ENCODE measurements at places on chromosomes 11 and 22.

DNA sequence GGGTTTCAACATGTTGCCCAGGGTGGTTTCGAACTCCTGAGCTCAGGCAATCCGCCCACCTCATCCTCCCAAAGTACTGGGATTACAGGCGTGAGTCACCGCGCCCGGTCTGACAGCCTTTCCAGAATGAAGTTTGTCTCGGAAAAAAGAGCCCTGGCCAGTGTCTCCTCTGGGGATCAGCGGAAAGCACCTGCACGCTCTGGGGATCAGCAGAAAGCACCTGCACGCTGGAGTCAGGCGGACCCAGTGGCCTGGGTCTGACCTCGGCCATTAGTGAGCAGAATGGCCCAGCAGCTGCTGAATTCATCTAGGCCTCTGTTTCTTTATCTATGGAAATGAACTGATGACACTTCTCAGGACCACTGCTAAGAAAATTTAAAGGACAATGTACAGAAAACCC lies 10.5 kb upstream of the TESMIN start:
- DNase-seq, result no peak

- DNase-seq, result no peak
Observed at GRCh38 chr22:37234736-37235711, 9.0 kb downstream of the RAC2 start.

GRCh38 chr22:50441428-50441993 lies 33.3 kb downstream of the SBF1 start:
- DNase-seq, result no peak

- DNase-seq, result no peak
Observed at GRCh38 chr11:101336858-101337257, 207.2 kb upstream of the PGR start.

DNA sequence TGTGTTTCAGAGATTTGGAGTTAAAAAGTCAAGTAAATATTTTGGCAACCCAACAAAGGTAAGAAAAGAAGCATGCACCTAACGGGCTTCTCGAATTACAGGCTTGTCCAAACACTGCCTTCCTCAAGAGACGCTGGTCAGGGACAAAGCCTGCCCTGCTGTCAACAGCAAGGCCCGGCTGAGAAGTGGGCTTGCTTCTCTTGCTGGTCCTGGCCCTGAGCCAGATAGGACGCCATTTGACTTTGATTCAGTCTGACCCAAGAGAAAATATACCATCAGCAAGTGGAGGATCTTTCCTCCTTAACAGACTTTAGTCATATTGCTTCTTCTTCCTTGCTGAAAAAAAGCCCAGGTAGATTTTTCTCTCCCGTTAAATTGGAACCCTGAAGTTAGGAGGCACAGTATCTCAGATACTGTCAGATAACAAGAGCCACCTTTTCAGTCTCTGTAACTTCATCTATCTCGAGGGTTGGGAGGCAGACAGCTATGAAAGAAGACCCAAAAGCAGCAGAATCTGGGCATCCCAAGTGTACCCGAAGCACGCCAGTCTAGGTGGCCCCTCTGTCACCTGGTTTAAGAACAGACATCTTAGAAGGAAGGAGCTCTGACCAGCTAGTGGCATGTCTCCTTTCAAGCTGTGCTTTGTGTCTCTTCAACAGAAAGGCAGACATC lies 57.5 kb downstream of the C22orf31 start:
- DNase-seq, result no peak

GRCh38 chr11:57476047-57476756 lies 15.9 kb downstream of the RTN4RL2 start:
- no peak for DNase-seq

GRCh38 chr11:120431633-120432032 lies 79.9 kb upstream of the GRIK4 start:
- no peak for DNase-seq

- DNase-seq, result no peak
Observed at GRCh38 chr11:27497284-27497866, 9.2 kb downstream of the LIN7C start.

DNA sequence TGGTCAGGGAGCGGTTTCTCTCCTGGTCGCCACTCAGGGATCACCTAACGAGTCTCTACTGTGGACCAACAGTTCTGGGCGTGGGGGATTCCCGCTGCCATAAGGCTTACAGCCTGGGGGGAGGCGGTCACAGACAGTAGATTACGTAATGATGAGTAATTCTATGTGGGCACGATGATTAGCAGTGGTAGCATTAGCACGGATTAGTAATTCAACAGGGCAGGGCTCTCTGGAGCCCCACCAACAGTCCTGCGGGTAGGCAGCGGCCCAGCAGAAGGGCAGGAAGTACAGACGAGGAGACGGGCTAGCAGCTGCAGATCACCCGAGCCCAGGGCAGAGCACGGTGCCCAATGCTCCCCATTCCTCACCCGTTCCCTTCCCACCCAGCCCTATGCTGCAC lies 3.6 kb downstream of the SHISAL1 start:
- DNase-seq, result no peak

GRCh38 chr22:19041704-19042074 lies 80.5 kb downstream of the DGCR2 start:
- DNase-seq, result no peak

GRCh38 chr22:43861529-43861928 lies 784 bp downstream of the SULT4A1 start:
- no peak for DNase-seq

- no peak for DNase-seq
Observed at GRCh38 chr11:121634889-121635288, 182.1 kb upstream of the SORL1-AS1 start.

GRCh38 chr22:37951305-37951704 lies 2.1 kb downstream of the C22orf23 start:
- DNase-seq, result no peak

DNA sequence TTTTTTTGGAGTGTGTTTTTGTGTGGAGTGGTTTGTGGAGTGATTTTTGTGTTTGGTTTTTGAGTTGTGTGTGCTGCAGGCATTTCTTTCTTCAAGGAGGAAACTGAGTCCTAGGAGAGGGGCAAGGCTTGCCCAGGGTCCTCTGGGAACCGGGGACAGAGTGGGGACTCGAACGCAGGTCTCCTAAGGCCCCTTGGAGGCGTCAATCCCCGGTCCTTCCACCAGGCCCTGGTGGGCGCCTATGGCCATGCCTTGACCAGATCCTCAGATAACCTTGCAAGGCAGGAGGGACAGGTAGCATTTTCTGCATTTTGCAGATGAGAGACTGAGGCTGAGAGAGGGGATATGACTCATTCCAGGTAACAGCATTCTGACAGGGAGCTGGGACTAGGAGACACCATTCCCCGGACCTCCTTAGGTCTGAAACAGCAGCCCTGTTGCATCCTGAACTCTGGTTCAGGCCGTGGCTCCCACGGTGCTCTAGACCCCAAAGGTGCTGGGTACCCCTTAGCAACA lies 39.1 kb downstream of the MYO7A start:
- no peak for DNase-seq

DNA sequence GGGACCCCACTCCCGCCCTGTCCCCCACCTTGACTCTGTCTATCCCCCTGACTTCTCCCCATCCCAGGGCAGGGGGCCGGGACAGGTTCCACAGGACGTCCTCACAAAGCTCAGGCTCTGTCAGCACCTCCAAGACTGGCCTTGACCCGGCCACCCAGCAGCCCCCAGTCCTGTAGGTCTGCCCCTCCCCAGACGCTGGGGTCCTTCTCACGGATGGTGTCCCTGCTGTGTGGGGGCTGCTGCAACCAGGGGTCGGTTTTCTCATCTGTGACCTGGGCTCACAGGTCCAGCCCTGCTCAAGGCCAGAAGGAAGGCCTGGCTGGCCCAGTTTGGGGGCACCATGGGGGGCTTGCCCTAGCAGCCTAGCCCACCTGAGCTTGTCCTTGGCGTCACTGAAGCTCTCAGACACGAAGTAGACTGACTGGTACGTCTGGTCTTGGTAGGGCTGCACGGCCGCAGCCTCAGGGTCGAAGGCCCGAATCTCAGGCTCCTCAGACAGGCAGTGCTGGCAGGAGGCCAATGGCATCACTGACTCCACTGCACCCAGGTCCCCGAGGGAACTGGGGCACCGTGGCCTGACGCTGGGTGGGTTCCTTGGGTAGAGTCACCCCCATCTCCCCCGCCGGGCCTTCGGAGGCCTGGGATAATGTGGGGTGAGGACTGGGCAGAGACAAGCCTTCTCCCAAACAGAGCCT lies 4.0 kb upstream of the INS start:
- DNase-seq, result no peak

- no peak for DNase-seq
Observed at GRCh38 chr11:3865388-3866193, 10.1 kb downstream of the STIM1 start.

- no peak for DNase-seq
Observed at GRCh38 chr22:29621761-29622526, 18.5 kb downstream of the NF2 start.

GRCh38 chr11:120854988-120855387 lies 168.9 kb upstream of the TBCEL start:
- no peak for DNase-seq

- DNase-seq, result no peak
Observed at GRCh38 chr22:37749831-37750595, 53.2 kb downstream of the TRIOBP start.

DNA sequence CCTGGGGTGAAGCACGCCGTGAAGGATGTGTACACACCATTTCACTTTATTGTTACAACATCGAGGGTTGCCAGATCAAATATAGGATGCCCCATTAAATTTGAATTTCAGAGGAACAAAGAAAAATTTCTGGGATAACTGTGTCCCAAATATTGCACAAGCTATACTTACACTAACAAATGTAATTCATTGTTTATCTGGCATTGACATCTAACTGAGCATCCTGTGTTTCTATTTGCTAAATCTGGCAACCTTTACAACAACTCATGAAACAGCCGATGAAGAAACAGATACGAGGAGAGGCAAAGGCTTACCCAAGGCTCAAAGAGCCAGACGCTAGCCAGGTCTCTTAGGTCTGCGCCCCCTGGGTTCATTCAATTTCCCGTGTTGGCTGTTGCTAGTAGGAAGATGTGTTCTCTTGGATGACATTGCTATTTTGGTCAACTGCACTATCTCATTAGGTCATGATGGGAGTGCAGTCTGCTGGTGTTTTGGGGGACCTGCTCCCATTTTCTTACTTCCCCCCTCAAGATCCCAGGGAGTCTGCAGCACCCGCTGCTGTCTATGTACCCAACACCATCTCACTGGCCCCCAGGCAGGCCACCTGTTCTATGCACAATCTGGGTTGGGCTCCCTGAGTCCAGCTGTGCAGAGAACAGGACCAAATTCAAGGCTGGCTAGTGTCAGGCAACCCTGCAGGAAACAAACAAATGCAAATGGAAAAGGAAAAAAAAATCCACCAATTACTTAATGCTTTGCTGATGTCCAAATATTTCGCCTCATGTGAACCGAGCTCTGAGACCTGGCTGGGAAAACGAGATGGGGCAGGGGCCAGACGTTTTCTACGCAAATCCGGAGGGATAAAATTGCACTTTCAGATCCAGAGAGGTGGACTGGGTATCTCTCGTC lies 560.9 kb downstream of the MIAT start:
- no peak for DNase-seq

DNA sequence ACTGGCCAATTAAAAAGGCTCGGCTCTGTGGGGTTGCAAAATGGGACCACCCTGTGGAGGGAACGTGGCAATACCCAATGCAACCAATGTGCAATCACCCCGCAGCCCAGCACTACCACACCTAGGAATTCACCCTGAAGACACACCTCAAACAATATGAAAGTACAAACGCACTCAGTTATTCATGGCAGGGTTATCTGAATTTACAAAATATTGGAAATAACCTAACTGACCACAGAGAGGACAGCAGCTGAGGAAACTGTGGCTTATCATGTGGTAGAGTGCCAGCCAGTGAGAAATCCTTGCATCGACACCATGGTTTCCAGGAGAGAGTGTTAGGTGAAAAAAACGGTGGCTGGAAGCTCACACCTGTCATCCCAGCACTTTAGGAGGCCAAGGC lies 18.7 kb downstream of the ALG12 start:
- no peak for DNase-seq

- no peak for DNase-seq
Observed at GRCh38 chr11:10405865-10406592, 49.0 kb upstream of the AMPD3 start.

GRCh38 chr11:58613228-58613627 lies 9.2 kb upstream of the CNTF start:
- no peak for DNase-seq

DNA sequence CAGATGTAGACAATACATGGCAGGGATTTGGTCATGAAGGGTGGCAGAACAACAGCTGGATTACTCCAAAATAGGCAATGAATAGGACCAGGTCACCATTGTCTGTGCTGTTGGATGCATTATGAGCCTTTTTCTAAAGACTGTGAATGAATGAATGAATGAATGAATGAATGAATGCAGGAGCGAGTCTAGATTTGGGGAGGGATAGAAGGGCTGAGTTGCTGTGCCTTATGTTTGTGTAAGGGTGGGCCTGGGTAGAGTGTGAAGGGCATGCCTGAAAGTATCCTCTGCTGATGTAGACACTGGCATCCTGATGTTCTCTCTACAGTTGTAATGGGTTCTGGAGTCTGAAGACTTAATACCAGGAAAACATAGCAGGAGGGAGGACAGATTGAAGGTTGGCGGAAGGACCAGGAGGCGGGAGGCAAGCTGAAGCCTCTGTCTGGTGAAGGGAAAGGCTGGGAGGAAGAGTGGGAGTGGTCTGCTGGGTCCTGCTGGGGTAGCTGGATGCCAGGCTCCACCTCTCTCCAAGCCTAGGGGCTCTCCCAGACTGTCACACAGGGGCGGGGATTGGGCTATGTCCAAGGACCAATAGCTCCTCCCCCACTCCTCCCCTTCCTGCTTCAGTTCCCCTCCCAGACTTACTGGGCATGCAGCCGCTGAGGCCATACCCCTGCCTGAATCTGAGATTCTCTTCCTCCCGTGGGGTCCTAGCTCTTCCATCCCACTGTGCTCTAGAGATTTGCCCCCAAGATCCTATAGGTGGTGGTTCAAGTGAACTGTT lies 4.8 kb downstream of the TRIM3 start:
- DNase-seq, result no peak

DNA sequence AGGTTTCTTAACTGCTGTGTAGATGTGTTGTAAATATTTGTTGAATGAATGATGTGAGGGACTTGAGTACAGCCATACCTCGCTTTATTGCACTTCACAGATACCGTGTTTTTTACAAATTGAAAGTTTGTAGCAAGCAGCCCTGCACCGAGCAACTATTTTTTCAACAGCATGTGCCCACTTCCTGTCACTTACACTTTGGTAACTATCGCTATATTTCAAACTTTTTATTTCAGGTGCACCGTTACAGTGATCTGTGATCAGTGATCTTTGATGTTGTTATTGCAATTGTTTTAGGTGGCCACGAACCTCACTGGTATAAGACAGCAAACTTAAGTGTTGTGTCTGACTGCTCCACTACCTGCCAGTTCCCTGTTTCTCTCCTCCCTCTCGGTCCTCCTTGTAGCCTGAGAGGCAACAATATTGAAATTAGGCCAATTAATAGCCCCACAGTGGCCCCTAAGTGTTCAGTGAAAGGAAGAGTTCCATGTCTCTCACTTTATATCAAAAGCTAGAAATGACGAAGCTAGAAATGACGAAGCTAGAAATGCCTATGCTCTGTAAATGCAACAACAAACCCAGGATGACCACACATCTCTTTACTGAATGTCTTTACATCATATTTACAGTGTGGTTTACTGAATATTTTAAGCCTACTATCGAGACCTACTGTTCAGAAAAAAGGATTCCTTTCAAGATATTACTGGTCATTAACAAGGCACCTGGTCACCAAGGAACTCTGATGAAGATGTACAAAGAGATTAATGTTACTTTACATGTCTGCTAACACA lies 1.0 kb downstream of the SFI1 start:
- DNase-seq, result no peak
